Stimulated activated CD4-positive, alpha-beta T cell treated with anti-CD3 and anti-CD28 coated beads, Interleukin-15, amount 100 ng/mL, for 48 hours (primary cell): ENCODE measurements at places on chromosomes 5 and 9.
A peak's percentile ranks its signal among the peaks of the same experiment; 100 is the strongest.

DNA sequence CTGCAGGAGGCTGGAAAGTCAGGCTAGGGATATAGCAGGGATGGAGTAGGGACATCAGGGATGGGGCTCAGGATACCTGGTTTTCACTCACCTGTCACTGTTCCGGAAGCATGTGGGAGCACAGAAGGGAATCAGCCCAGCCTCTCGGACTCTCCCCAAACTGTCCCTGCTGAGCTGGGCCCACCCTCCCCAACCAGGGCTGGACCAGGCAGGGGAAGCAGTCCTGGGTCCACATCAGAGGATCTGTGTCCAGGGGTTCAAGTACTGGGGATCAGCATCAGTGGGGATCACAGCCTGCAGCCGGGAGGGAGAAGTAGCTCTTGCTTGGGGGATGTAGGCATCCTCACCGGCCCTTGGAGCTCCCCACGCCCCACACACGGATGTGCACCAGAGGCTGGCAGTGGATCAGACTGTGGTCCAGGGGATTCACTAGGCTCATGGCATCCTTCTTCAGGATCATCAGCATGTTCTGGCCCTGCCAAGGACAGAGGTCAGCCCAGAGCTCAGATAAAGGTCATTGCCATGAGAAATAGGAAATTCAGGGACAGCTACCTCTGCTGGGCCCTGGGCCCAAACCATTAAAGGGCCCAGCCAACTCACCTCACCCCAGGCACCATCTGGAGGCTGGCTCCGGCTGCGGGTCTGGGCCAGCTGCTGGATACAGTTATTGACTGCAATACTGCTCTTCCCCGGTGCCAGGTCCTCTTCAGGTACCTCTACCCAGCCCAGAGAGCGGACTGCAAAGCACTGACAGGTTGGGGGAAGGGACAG, 2.5 kb downstream of the APBB3 start:
- DNase-seq = no peak

DNA sequence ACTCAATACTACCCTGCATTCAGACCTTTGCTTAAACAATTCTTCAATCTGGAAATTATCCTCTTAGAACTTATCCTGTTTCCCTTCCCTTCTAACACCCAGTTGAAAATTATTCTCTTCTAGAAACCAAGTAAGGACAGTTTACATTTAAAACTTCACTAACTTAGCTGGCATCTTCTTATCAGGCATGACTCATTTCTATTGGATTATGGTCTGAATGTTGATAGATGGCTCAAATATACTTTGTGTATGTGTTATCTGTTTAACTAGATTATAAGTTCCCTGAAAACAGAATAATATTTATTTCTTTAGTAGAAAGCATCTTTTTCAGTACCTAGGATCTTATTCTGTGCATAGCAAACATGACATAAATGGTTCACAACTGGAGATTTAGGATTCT, 161.9 kb downstream of the PPP2R2B start:
- DNase-seq = no peak

GRCh38 chr9:71853084-71853483, 57.9 kb downstream of the ABHD17B start:
- DNase-seq = no peak

DNA sequence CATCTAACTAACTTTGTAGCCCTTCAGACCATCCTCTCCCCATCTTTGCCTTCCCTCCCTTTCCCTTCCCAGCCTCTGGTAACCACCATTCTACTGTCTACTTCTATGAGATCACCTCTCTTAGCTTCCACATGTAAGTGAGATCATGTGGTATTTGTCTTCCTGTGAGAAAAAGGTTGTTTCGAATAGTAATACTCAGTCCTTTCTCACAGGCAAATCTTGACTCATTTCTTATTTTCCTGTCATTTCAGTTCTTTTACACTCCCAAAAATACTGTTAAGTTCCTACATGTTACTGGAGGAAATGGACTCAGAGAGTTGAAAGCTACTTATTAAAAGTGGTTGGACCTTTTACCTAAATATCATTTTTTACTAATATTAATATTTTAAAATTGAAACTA, 82.1 kb downstream of the SLF1 start:
- no peak for DNase-seq

DNA sequence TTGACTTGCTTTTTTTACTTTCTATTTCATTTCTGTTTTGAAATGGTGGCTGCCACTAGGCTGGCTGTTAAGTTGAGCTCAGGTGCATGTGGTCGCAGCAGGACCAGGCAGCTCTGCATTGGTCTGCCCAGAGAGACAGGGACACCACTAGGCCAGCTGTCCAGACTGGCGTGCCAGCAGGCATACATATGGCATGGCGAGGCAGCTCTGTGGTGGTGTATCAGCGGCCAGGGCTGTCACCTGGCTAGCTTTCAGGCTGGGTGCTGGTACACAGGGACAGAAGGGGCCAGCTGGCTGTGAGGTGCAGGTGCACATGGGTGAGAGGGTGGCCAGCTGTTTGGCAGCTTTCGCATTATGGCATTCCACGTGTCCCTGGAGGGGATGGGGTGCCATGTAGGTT, 654.0 kb upstream of the ACO1 start:
- DNase-seq = no peak

GRCh38 chr5:133360693-133361472, 251.5 kb downstream of the FSTL4 start:
- DNase-seq = no peak

DNA sequence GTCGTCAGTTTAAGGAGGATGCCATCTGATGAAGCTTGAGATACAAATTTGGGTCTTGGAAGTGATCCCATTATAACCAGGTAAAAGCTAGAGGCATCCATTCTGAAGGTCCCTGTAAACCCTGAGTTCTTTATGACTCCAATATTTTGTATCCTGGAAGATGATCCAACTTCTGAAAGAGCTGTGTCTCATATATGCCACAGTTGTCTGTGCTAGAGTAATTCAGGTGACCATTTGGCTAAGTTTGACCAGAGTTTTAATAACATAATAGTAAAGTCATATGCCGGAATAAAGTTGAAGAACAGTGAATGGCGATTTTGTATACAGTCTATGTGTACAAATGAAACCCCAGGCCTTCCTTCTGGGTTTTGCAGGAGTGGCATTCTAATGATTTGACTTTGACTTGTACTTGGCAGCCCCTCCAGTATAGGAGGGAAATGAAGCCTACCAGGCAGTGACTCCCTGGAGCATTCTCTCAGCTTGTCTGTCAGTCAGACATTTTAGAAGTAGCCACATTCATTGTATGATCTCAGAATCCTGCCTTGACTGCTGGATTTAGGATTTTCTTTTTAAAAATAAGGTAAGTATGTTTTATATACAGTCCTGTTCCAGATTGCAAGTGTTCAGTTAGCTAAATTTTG, 39.6 kb downstream of the ENTREP1 start:
- no peak for DNase-seq

GRCh38 chr5:1750469-1750868, 49.2 kb downstream of the MRPL36 start:
- no peak for DNase-seq

GRCh38 chr9:93480262-93480661, 26.9 kb upstream of the FAM120AOS start:
- no peak for DNase-seq

GRCh38 chr5:144267961-144268513, 97.4 kb downstream of the KCTD16 start:
- DNase-seq = no peak

GRCh38 chr9:87662808-87663528, 63.0 kb upstream of the CTSL start:
- peak; percentile 45 for DNase-seq

DNA sequence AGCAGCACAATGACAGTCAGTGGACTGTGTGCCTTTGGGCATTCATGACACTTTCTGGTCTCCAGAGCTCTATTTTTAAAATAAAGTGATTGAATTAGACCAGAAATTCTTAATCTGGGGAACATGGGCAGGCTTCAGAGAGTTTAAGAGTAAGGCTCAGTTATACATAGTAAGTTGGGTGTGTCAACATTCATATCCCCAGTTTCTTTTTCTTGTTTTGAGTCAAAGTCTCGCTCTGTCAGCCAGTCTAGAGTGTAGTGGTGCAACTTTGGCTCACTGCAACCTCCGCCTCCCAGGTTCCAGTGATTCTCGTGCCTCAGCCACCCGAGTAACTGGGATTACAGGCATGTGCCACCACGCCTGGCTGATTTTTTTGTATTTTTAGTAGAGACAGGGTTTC, 13.7 kb upstream of the KIF4B start:
- DNase-seq = no peak

GRCh38 chr5:2890011-2890410, 138.5 kb upstream of the IRX2 start:
- DNase-seq = no peak

GRCh38 chr5:33769196-33769595, 122.6 kb downstream of the ADAMTS12 start:
- DNase-seq = no peak

GRCh38 chr5:146770980-146771379, 107.6 kb downstream of the PPP2R2B start:
- DNase-seq = no peak

DNA sequence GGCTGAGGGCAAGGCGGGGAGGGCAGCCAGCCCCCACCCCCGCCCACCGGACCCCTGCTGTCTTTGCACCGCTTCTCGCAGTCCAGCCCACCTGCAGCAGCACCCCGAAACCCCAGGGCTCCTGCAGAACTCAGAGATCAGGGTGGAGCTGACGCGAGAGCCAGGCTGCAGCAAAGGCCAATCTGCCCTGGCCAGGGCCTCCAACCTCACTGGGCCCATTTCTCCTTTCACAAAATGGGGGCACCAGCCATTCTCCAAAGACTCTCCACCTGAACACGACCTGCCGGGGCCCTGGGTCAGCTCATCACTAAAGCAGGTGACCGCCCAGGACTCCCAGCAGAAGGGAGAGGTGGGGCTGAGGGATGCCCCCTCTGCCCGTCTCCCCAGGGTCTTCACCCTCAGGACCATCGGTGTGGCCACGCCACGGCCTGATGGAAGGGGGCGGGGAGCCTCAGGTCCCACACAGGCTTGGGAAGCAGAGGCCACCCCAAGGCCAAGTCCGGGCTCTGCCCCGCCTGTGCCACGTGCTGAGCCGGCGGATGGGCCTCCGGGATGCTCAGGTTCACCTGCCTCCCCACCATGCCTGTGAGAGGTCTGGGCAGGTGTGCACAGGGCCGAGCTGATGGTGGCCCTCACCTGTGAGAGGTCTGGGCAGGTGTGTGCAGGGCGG, 13.1 kb downstream of the NACC2 start:
- DNase-seq = no peak

- DNase-seq = no peak
Measured at GRCh38 chr5:78293851-78294247, 649 bp downstream of the AP3B1 start.

- DNase-seq = no peak
Measured at GRCh38 chr9:118686959-118687358, 682.3 kb downstream of the BRINP1 start.

GRCh38 chr5:138241688-138242571, 28.8 kb upstream of the CDC23 start:
- no peak for DNase-seq

GRCh38 chr9:115086461-115086860, 31.5 kb downstream of the TNC start:
- no peak for DNase-seq
